Stimulated activated CD4-positive, alpha-beta T cell treated with anti-CD3 and anti-CD28 coated beads, TNF-alpha, amount 100 ng/mL, for 24 hours (primary cell): ENCODE measurements at places on chromosomes 12 and 14.

DNA sequence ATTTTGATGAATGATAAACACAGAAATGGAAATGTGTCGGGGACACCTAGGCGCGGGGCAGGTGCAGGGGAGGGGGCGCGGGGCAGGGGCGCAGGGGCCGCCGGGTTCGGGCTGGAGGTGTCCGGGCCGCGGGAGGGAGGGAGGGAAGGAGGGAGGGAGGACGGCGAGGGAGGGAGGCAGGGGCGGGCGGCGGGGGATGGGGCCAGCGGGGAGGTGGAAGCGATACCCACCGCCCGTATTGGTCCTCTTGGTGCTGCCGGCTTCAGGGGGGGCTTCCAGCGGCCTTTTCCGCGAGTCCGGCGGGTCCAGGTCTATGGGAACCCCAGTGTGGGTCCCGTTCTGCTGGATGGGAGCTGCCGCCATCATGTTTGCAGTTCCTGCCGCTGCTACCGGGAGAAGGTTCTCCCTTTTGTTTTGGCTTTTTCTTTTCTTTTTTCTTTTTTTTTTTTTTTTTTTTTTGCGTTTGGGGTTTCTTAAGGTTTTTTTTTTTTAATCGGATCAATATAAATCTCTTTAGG, 703 bp downstream of the NOVA1 start:
- no peak for DNase-seq

DNA sequence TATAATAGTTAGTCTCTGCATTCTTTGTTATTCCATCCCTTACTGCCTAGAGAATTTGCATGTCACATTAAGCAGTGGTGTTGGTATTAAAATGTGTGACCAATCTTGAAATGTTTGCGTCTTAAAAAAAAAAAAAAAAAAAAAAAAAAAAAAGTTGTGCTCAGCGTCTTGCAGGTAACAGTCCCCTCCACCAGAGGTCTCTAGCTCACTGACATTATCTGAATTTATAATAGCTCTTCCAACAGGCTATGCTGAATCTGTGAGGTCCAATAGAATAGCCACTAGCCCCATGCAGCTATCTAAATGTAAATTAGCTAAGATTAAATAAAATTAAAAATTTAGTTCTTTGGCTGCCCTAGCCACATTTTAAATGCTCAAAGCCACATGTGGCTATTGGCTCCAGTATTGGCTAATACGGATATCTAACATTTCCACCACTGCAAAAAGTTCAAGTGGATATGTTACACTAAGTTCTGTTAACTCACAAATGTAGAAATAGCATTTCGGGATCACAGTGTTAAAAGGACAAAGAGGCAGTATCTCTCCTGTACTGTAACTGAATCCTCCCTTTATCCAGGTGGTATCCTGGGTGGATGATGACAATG, 28.7 kb downstream of the NKX2-8 start:
- DNase-seq: no peak

- DNase-seq: no peak
These were observed 8.7 kb downstream of the OTUB2 start for GRCh38 chr14:94034886-94035285.

DNA sequence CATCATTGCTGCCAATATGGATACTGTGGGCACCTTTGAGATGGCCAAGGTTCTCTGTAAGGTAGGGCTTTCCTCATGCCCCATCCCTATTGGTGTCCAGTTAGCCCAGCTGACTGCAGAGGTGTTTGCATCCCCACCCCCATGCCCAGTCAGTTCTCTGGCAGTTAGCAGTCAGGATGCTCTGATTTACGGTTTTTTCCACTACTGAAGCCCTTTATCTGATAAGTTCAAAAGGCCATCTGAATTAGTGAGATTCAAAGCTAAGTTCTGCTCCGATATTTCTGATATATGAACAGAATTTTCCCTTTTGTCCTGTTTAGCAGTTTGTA, 773 bp downstream of the GMPR2 start:
- no peak for DNase-seq

GRCh38 chr14:104977681-104978653, at the start of gene AHNAK2:
Gene AHNAK2 (minus strand): TSS chr14:104978374. CDS start chr14:104978237, 137 bp downstream.
- peak; percentile 30 for DNase-seq

DNA sequence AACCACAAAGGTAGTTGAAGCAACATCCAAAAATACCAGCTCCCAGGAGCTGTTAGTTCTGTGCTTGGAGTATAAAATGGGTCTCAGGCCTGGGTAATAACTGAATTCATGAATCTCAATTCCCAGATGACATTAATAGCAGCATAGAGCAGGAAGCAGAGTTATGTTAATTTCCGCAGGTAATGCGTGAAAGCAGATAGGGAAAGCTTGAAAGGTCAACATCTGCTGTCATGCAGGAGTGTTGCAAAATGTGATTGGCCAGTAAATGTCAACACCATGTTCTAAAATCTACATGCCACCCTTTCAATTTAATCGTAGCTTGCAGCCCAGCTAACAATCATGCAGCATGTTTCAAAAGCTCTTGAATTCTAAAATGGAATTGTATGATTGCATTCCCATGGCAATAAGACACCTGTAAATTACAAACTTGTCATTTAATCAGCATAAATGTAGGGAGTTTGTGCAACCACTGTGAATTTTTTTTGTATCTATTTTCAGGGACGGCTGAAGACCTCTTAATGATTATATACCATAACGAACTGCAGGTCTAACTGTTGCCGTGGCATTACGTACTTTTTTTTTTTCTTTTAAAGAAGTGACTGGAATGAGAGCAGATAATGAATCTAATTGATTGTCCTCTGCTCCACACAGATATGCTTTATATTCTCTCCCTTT, 635.8 kb upstream of the FOXG1 start:
- DNase-seq: no peak

DNA sequence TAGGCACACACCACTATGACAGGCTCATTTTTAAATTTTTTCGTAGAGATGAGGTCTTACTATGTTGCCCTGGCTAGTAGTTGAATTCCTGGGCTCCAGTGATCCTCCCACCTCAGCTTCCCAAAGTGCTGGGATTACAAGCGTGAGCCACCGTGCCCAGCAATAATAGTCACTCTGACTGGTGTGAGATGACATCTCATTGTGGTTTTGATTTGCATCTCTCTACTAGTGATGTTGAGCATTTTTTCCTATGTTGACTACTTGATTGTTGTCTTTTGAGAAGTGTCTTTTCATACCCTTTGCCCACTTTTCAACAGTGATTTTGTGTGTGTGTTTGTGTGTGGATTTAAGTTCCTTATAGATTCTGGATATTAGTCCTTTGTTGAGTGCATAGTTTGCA, 26.3 kb downstream of the ATP2A2 start:
- DNase-seq: no peak

GRCh38 chr12:111435661-111436201, 30.0 kb downstream of the SH2B3 start:
- no peak for DNase-seq

DNA sequence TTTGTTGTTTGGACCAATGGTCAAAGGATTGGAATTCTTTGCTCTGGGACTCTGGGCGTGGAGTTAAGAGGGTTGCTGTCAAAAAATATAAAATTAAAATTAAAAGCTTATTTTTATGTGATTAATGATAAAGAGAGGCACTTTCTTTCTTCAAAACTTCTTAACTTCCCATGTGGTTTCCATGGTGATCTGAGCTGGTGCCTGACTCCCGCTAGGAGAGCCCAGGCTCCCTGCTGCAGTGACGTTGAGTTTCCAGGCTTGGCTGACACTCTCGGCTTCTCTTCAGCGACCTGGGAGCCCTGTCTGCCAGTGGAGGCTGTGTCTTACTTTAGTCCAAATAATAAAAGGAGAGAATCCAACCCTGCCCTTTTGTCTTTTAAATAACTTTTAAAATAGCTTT, 84.4 kb downstream of the GALC start:
- no peak for DNase-seq

DNA sequence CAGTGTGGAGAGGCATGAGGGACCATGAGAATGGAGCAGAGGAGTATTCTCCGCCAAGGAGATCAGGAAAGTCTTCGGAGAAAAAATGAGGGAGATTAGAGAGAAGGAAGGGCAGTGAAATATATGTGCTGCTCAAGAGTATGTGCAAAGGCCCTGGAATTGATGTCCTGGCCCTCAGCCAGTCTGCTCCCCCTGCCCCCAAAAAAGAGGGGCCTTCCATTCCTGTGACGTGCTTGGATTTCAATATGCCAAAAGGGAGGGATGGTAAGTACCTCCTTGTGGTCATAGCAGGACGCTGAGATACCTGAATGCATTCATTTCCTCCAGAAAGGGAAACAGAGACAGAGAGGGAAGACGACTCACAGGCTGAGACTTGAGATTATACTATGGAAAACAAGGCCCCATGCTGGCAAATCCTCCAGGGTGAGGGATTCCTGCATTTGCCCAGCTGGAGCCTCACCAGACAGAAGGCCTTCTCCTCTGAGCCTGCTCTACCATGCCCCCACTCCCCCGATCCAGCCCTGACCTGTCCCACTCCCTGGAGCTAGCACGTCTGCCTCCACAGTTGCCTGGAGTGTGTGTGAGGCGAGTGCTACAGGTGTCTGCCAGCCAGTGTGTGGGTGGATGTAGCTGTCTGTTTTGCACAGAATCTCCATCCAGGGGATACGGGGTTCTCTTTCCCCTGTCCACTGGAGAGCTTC, 3.9 kb upstream of the RARG start:
- DNase-seq: no peak

DNA sequence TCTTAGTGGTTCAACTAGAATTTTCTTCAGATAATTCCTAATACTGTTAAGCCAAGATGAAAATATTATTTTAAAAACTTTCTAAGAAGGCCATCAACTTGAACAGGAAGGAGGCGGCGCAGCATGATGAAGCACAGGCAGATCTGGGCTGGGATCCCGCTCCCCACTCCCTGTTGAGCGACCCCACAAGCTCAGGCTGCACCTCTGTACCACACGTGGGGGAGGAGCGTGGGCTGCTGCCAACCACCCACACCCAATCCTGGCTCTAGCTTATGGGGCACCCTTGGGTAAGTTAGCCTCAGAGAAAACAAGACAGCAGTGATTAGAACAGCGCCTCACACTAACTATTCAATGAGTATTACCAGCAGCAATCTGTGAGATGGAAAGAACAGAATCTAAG, 6.0 kb downstream of the MTERF2 start:
- no peak for DNase-seq

GRCh38 chr12:51217133-51217967, 512 bp downstream of the POU6F1 start:
- DNase-seq: no peak
